Activated effector memory CD4-positive, alpha-beta T cell treated with anti-CD3 and anti-CD28 coated beads, Interleukin-2, amount 50 U/mL, for 16 hours (primary cell): ENCODE measurements at places on chromosomes 7 and 10.

GRCh38 chr10:117004227-117005025 lies 561 bp downstream of the SHTN1 start:
- DNase-seq: no peak

GRCh38 chr10:17479822-17480221 lies 25.4 kb upstream of the ST8SIA6 start:
- no peak for DNase-seq

GRCh38 chr7:147779949-147780348 lies 810.6 kb upstream of the C7orf33 start:
- DNase-seq: no peak

- no peak for DNase-seq
These were observed 36.4 kb downstream of the GDI2 start for GRCh38 chr10:5776881-5777197.

- no peak for DNase-seq
These were observed 19.5 kb downstream of the NRP1 start for GRCh38 chr10:33314811-33315561.

GRCh38 chr10:28282336-28282735 lies 20.5 kb downstream of the MPP7 start:
- DNase-seq: no peak
